ENCODE measurements at places on chromosomes 6 and 20.

DNA sequence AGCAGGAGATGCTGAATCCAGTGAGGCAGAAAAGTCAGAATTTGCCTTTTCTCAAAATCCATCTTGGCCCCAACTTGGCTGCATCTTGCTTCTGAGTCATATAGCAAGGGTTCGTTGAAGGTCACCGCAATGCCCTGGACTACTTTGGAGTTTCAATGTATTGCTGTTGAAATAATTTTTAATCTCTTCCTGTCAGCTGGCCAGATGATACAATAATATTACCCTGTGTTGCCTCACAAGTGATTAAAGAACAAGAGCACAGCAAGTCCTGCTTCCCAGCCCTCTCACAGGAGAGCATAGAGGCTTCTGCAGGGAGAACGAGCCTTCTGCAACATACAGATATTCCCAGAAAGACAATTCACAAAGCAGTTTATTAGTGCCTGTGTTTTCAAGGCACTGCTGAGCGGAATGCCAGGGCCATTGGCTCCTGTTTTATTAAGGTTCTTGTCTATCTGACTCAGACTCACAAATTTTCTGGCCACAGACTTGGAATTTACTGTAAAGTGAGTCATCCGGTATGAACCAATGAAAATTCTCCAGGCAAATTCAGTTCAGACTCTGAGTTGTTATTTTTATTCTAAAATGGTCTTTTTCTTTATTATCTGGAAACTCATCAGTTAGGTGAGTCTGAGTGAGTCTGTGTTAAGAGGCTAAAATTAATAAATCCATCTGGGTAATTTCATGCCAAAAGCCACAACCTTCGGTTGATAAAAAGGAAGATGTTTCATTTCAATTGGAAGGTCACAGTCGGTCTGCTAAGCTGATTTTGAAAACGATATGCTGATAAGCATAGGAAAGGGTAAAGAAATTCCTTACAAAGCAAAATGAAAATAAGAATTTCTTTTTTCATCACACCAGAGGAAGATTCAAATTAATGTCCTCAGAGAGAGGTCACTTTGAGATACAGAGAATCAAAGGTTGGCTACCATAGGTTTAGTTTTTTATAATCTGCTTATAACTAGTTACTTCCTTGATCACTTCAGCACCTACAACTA is 289.4 kb upstream of the STXBP5 start:
- DNase-seq = no peak

DNA sequence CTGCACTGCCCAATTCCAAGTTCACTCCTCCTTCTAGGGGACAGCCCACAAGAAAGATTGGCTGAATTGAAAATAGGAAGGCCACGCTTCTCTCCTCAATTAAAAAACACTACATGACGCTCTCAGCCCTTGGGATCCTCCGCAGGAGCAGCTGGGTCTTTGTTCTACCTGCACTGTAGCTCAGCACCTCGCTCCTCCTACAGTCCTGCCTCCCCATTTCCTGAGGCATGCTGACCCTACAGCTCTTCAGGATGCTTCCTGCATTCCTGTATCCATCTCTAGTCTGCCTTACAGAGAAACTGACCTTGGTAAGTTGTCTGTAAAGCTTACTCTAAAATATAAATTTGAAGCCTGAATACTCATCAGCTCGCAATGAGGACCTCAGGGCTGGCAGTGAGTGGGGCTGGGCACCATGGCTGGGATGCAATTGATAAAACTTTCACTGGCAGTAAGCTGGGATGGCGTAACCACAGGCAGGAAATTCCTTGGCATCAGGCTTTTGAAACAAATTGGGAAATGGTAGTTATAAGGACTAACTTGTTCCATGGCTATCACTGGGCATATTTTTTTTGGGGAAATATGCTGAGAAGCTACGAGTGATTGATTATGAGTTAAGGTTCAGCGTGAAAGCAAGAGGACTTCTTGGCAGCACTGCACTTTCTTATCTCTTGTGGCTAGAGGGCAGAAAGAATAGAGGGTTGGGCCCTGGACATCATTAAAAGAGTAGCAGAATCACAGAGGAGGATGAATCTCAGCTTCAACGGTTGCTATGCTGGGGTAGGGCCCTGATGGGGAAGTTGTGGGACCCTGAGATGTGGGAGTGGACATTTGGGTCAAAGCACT is 11.7 kb upstream of the SIRPB1 start:
- no peak for DNase-seq

- DNase-seq = no peak
These were observed 27.9 kb downstream of the SDCBP2 start for GRCh38 chr20:1301031-1301529.

- DNase-seq = no peak
These were observed 23.8 kb upstream of the SMOC2 start for GRCh38 chr6:168417191-168417590.

GRCh38 chr6:16902502-16902901 is 141.2 kb upstream of the ATXN1 start:
- no peak for DNase-seq

DNA sequence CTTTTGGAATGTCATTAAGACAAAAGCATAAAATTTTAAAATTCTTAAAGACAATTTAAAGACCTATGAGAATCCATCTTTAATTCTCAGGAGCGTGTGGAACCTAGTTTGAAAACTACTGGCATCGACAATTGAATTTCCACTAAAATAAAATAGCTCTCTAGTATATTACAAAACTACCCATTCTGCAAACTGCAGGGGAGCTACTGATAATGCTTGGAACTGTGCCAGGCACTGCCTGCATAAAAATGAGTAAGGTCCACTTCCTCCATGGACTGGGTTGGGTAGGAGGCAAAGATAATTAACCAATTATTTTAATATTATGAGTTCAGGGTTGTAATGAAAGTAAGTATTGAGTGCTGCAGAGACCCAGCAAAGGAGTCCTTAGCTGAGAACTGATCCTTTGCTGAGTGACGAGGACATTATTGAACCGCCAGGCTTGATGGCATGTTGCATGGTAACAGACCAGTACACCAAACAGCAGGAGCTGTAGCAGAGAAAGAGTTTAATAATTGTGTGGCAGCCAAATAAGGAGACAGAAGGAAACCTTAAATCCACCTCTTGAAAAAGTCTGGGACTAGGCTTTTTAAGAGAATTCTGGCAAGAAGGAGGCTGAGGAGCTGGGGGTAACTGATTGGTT is 261.3 kb downstream of the ESR1 start:
- DNase-seq = no peak

GRCh38 chr6:12963567-12963966 is 247.0 kb downstream of the PHACTR1 start:
- no peak for DNase-seq

GRCh38 chr6:127914240-127914639 is 13.4 kb upstream of the THEMIS start:
- no peak for DNase-seq

- DNase-seq = peak; percentile 63
These were observed 476.9 kb downstream of the KHDRBS2 start for GRCh38 chr6:61809004-61809595.

DNA sequence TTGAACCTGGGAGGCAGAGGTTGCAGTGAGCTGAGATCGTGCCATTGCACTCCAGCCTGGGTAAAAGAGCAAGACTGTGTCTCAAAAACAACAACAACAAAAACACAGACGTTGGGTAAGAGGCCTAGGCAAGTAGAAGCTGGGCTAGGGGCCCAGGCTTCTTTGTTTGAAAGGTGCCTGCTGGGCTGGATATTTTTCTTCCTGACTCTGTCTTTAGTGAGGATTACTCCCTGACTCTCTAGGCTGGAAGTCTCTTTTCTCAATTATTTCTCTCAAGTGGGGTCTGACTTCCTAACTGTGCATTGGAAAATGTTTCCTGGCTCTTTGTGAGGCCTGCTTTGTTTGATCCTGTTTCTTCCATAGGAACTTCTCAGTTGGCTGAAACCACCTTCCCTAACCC is 76.5 kb upstream of the DTNBP1 start:
- no peak for DNase-seq

DNA sequence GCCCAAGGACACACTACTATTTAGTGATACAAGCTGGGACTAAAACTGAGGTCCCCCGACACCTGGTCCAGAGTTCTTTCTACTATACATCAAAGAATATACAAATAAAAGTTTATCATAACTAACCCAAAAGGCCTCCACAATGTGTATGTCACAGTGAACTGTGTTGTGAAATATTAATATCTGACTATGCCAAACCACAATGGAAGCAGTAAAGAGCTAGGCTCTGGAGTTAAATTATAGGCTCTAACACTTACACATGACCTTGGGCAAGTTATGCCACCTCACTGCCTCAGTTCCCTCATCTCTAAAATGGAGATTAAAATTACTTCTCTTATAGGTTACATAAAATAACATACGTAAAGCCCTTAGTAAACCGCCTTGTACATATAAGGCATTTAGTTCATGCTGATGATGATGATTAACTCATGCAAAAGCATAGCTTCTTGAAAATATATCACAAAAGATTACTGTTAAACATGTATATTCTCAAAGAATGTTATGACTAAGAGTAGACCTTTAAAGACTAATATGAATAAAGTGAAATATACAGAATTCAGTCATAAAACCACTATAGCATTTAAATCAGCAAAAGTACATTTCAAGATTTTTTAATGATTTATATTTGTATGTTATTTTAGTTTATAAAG is 5.7 kb downstream of the SUPT3H start:
- DNase-seq = no peak

Measured in globus pallidus (tissue), 1 donor.